ENCODE measurements at places on chromosomes 13 and 19. TPM values are rescaled to one million over a fixed set of nuclear protein-coding genes. Genes with fewer than 3 reads are reported as not detected.

The AP1M1 gene
- polyA plus RNA-seq: 105 TPM

The LILRB1 gene
- polyA plus RNA-seq: 3.2 TPM

The LILRB3 gene
- 0.86 TPM for polyA plus RNA-seq

The ZNF728 gene
- 0.36 TPM for polyA plus RNA-seq

The TMEM145 gene
- polyA plus RNA-seq: 97.1 TPM

The KANK3 gene
- 14.4 TPM for polyA plus RNA-seq

The SERPINE3 gene
- polyA plus RNA-seq: 0.89 TPM

The ZNF491 gene
- 7.3 TPM for polyA plus RNA-seq

The MTRF1 gene
- 17.4 TPM for polyA plus RNA-seq

The CEACAM8 gene
- polyA plus RNA-seq: not detected

The FGF14 gene
- polyA plus RNA-seq: 30.1 TPM

The ZNF221 gene
- polyA plus RNA-seq: 8.4 TPM

The TEX29 gene
- not detected for polyA plus RNA-seq

The CADM4 gene
- polyA plus RNA-seq: 325 TPM

The NLRP9 gene
- polyA plus RNA-seq: not detected

The SHISA7 gene
- 29.1 TPM for polyA plus RNA-seq

The HIF3A gene
- 30.4 TPM for polyA plus RNA-seq

The ZNF66 gene
- polyA plus RNA-seq: 4.7 TPM

The ZNF682 gene
- 14.7 TPM for polyA plus RNA-seq

The GJA3 gene
- polyA plus RNA-seq: 0.56 TPM

The ZNF790 gene
- polyA plus RNA-seq: 9.8 TPM

The PRR20C gene
- polyA plus RNA-seq: not detected

The RASGRP4 gene
- 2.0 TPM for polyA plus RNA-seq

The B3GNT8 gene
- 0.52 TPM for polyA plus RNA-seq

The ADAMTSL5 gene
- polyA plus RNA-seq: 0.82 TPM

The WDR88 gene
- 1.0 TPM for polyA plus RNA-seq

The TUBA3C gene
- not detected for polyA plus RNA-seq

The LGI4 gene
- polyA plus RNA-seq: 21.4 TPM

The SIGLECL1 gene
- polyA plus RNA-seq: not detected

The RNF225 gene
- not detected for polyA plus RNA-seq

The FAAP24 gene
- 3.4 TPM for polyA plus RNA-seq

The CGB8 gene
- polyA plus RNA-seq: not detected

The TMPRSS9 gene
- 2.1 TPM for polyA plus RNA-seq

The HNRNPL gene
- 312 TPM for polyA plus RNA-seq

The LRRC25 gene
- 1.3 TPM for polyA plus RNA-seq

The ZNF154 gene
- 32.4 TPM for polyA plus RNA-seq

The PSG7 gene
- polyA plus RNA-seq: not detected

The N4BP2L2 gene
- polyA plus RNA-seq: 99.6 TPM

The ZNF541 gene
- polyA plus RNA-seq: 0.41 TPM

The CERS1 gene
- 121 TPM for polyA plus RNA-seq

The GPC5 gene
- polyA plus RNA-seq: 30.2 TPM

The C19orf67 gene
- polyA plus RNA-seq: not detected

The RNASEH2A gene
- polyA plus RNA-seq: 28.0 TPM

The LYPD3 gene
- 2.1 TPM for polyA plus RNA-seq
